CD4-positive, alpha-beta T cell treated with Interleukin-12 subunit alpha and Interleukin-12 subunit beta, for 1 hour (primary cell): ENCODE measurements at places on chromosomes 2 and 18.
A peak's percentile ranks its signal among the peaks of the same experiment; 100 is the strongest.

GRCh38 chr2:223230352-223230751 is 178.4 kb downstream of the KCNE4 start:
- DNase-seq = no peak

DNA sequence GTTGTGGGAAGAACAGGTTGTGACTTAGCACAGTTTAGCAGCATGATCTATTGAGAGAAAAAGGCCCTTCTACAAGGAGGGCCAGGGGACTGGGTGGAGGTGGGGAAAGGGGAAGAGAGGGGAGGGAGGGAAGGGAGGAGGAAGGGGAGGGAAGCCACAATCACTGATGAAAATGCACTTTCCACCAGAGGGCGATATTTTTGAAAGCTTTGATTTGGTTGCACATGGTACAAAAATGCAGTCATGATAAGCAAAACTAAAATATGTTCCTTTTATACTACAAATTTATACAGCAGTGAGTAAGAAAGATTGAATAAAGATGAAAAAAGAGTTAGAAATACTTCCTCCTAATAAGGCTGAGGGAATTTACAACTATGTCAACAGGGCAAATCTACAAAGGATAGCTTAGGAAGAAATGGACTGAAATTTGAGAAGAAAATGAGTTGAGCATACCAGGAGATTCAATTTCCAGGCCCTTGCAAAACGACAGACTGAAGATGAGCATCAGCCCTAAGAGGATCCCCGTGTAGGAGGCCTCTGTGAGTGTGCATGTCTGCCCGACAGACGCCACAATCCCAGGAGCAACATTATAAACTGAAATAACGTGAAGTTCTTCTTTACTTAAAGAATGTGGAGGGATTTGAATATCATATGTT is 17.2 kb downstream of the SH3YL1 start:
- DNase-seq = peak; percentile 61

DNA sequence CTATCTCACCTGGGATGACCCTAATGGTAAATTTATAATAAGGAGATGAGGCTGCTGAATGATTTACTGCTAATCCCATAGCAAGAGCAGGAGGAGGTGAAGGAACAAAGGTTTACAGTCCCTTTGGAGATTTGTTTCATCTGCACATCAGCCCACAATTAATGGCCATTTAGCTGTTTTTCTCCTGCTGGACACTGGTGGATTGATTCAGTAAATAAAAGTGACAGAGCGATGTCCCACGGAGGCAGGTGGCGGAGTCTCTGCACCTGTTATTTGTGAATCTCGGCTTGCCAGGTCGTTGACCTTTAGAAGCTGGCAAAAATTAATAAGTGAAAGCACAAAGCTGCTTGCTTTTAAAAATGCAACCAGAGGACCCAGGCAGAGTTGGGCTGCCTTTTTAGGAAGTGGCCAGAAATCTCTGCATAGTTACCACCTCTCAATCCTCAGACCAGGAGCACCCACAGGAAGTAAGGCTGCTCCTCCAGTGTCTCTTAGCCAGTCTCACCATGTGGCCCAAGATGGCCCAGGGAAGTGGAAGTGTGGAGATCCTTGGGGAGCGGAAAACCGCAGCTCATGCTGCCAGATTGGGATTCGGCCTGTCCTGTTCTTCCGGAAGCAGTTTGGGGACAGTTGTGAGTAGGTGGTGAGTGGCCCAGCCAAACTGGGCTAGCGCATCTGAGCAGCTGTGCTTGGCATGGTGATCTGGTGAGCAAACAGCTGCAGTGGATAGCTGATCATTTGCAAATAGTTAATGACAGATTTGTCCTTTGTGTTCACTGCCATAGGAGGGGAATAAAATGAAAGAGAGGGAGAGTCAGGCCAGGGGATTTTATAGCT is 1005.7 kb upstream of the PIK3C3 start:
- no peak for DNase-seq

GRCh38 chr2:218567797-218568189 is 358 bp downstream of the USP37 start:
- DNase-seq = no peak

DNA sequence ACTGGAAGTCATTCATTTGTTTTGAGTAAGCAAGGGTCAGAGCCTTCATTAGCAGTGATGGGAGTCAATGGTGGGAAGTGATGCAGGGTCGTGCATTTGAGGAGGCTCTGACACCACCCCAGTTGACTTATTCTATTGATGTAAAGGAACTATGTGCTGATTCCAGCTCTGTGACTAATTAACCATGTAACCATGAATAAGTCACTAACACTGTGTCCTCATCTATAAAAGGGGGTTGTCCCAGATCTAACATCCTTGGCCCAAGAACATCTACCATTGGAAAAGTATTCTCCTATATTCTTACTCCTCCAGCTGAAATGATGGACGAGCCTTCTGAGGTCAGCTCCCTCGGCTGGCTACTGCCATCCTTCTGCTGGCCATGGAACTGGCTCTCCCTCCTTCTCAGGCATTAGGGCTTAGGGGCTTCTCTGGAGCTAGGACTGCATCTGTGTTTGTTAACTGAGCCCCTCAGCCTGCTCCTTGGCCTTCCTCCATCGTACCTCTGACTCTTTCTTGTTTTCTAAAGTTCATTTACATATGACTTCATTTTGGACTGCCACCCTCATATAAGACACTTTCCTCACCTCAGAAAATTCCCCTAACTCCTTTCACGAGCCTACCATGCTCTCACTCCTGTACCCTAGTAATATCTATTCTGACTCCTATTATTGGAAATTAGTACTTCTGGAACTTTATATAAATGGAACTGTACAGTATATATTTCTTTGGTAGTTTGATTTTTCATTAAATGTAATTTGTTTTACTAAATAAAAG is 115.5 kb downstream of the KCTD1 start:
- DNase-seq = no peak

GRCh38 chr2:115036818-115037217 is 594.4 kb downstream of the DPP10 start:
- no peak for DNase-seq

GRCh38 chr2:136392897-136393505 is 275.1 kb upstream of the CXCR4 start:
- DNase-seq = no peak

GRCh38 chr2:217186152-217186551 is 326.3 kb upstream of the TNP1 start:
- DNase-seq = no peak

DNA sequence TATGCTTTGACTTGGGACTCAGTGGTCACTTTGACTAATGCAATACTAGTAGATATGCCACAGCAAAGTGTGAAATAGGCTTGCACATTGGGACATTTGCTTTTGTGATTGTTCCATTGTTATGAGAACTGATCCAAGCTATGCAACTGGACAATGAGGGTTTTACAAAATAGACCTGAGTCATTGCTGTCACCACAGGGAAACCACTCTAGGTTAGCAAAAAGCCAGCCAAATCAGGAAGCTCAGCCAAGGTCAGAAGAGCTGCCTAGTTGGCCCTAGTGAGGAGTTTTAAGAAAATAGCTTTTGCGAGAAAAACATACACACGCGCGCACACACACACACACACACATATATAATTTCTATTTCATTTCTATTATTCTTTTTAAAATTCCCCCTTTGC is 452.4 kb upstream of the CDH7 start:
- DNase-seq = no peak

DNA sequence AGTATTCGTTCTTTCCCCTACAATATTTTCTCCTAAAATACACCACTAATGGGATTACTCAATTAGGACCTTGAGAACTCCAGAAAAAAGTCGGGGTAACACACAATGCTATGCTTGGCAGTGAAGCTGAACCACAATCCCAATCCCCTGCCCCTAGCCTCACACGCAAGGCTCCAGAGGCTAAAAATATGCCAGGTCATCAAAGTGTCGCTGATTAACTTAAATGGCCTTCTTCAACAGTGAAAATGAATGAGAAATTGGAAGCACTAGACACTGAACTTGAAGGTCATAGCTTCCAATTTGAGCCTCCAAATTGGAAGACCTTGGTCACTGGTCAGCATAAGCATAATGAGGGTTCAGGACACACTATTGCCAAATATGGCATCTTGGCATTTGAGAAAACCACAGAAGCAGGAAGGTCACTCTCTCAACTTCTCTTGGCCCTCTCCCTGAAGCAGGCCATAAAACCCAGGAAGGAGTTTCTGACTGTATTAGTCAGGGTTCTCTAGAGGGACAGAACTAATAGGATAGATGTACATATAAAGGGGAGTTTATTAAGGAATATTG is 86.0 kb upstream of the SATB2 start:
- no peak for DNase-seq

DNA sequence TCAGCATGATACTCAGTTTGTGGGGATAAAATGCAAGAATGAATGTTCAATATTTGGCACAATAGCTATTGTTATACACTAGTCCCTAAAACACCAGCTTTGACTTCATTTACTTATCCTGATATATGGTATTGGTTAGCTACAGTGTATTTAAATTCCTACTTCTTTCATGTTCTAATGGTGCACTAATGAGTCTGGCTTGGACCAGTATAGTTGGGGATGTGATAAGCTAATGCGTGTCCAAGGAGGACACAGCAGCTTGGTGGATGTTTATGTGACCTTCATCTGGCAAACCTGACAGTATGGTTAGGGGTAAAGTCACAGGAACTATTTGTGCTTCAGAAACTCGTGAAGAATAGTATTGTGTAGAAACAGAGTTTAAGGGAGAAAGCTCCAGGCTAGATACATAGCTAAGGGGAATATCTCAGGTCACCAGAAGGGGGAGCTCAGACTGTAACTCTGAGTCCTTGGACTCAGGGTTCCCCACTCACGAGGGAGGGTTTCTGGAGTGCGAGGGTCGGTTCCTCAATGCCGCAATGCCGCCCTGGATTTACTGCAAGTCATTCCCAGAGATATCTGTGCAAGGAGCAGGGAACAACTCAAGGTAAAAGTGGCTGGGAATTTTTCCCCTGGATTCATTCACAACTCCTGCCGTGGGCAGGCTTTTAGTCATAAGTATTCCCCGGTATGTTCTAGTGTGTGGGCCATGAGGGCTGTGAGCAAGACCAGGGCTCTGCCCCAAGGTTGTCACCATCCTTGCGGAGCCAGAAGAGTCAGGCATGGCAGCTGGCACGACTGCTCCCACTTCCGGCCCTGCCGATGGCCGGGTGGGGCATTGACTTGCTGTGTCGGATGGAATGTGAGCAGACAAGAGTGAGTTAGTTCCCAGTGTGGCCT is 14.5 kb downstream of the IL1R2 start:
- DNase-seq = peak; percentile 44

DNA sequence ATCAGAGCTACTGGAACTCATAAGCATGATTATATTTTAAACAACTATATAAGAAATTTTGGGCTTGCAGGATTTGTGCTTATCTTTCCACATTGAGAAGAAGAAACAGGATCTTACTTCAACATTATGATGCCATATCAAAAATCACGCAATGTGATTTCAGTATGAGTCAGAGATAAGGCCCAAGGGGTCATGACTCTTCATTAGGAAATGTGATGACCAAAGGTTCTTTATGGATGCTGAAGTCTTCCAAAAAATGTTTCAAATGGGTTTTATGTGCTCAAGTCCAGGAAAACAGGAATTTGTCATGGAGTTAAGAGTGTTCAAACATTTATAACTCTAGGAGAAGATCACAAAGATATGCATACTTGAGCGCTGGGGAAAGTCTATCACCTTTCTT is 7.8 kb upstream of the SERPINB2 start:
- no peak for DNase-seq

- DNase-seq = no peak
Measured at GRCh38 chr2:103222969-103223368, 461.1 kb downstream of the TMEM182 start.

DNA sequence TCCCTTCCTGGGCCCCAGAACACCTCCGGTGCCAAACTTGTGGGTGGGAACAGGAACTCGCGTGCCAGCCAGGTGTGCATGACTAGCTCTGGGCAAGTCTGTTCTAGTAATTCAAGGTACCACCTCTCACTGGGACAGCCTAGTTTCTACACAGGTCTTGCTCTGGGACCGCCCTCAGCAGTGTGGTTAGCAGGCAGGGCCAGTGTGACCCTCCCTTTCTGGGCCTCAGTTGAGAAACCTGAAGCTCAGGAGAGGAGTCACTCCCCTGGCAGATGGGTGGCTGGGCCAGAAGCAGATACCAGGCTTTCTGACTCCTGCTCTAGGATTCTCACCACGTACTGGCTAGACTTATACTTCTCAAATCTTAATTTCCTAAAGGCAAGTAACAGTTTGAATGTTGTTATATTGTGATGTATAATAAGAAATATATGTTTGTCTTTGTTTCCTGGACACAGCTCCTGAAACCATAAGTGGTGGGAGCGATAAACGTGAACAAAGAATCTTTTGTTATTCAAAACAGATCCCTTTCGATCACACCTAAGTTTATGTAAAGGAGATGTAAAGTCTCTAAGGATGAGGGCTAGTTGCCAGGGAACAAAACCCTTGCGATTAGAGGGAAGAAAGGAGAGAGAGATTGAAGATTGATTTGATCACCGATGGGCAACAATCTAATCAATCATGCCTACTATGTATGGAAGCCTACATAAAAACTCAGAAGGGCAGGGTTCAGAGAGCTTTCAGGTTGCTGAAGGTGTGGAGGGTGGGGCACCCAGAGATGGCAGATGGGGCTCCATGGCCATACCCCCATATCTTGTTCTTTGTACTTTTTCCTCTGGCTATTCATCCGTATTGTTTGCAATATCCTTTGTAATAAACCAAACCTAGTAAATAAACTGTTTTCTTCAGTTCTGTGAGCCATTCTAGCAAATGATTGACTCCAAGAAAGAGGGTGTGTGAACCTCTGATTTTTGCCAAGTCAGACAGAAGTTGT is 952 bp upstream of the UGT1A6 start:
- DNase-seq = no peak

DNA sequence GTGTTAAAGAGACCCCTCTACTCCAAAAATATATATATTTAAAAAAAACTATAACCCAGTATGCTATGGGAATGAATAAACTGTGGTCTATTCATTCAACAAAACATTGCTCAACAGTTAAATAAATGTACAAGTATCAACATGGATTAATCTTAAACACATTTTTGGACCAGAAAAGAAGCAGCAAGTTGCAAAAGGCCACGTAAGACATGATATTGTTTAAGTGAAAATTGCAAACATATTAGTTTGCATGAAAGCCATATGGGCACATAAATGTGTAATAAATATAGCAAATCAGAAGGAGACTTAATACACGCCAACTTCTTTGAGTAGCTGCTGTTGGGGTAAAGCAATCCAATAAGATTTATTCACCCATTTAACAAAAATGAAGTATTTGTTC is 321.5 kb downstream of the FBXO15 start:
- no peak for DNase-seq
